ENCODE measurements at places on chromosomes 3 and 15. TPM values are rescaled to one million over a fixed set of nuclear protein-coding genes. Genes with fewer than 3 reads are reported as not detected.

GRCh38 chr15:74869726-74870407, 3.3 kb downstream of the SCAMP2 start:
- DNase-seq = peak; percentile 43

GRCh38 chr3:167253037-167253436, 127.1 kb downstream of the ZBBX start:
- no peak for DNase-seq

DNA sequence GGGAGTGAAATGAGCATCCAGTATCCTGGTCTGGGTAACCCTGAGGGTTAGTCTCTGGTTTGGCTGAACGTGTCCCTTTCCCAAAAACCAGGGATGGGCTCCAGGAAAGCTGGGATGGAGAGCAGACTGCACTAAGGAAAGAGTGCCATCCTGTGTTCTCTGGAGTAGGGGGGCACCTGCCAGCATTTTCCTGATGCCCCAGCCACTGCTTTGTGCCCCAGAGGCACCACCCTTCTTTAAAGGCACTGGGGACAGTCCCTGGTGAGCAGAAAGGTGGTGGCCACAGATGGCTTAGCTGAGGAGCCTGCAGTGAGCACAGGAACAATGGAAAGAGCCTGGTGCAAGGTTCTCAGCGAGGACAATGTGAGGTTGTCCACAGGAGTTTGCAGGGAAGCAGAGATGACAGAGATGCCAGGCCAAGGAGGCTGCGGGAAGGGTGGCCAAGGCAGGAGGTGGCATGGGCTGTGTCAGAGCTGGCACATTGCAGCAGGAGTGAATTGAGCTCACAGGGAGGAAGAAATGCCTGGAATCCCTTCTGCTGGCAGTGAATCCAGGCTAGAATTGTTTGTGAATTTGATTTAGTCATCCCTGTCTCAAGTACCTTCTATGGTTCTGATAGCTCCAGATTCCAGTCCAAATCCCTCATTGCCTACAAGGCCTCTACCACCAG, 39.9 kb downstream of the AMOTL2 start:
- DNase-seq = peak; percentile 45

DNA sequence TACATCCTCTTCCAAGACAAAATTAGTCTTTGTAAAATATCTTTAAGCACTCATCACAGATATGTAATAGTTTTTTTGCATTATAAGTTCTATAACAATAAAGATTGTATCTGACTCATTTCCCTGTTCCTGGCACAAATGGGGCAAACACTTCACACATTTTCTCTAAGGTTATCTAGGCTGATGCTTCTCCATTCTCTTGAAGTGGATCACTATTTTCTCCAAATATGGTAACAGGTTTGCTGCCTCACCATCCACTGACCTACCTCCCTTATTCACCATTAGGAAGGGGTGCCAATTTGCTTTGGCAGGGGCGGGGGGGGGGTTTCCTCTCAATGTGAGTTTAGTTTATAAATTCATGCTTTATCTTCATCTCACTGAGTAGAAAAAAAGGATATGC, 767.7 kb upstream of the LMCD1 start:
- DNase-seq = no peak

UBA7 gene
- total RNA-seq = 59.6 TPM

DNA sequence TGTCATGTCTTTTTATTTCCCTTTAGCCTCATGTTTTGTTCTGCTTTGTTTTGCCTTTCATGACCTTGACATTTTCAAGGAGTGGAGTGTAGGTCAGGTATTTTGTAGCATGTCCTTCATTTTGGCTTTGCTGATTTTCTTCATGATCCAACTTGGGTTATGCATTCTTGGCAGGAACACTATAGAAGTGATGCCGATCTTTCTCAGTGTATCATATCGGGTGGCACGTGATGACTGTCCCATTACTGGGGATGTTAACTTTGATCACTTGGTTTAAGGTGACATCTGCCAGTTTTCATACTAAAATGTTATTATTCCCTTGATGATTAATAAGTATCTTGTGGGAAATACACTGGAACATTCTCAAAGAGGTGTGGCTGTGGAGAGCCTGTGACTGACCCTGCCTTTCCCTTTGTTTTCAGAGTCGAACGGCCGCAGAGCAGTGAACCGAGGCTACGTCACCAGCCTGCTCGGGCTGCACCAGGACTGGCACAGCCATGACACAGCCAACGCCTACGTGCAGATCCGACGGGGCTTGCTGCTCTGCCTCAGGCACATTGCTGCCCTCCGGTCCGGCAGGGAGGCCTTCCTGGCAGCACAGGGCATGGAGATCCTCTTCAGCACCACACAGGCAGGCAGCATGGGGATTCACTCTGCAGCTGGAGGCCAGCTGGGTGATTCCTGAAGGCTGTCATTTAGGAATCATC, 167.7 kb downstream of the AGBL1 start:
- peak; percentile 70 for DNase-seq

DET1 gene
- total RNA-seq = 11.2 TPM

DNA sequence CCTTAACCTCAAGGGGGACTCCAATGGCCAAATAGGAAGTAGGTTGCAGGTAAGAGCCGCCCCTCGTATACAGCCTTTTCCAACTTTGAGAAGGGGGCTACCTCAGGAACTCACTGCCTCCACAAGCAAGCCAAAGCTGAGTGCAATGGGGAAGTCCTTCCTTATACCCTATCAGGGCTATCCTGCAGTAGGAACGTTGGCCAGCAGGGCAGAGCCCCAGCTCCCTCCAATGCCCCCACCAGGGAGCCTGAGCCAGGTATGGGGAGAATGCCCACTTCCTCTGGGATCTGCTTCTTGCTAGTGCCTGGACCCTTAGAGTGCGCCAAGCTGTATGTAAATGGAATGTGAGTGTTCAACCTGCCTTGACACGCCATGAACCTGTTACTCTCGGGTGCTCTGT, 16.3 kb downstream of the CACNA2D2 start:
- no peak for DNase-seq

Data from thyroid gland (tissue), 4 donors.